ENCODE measurements at places on chromosomes 13 and 19.

- DNase-seq = no peak
These were observed 718.0 kb upstream of the SPRY2 start for GRCh38 chr13:81058916-81059290.

GRCh38 chr19:49056101-49056901 is 1.2 kb downstream of the CGB7 start:
- DNase-seq = peak; percentile 23

DNA sequence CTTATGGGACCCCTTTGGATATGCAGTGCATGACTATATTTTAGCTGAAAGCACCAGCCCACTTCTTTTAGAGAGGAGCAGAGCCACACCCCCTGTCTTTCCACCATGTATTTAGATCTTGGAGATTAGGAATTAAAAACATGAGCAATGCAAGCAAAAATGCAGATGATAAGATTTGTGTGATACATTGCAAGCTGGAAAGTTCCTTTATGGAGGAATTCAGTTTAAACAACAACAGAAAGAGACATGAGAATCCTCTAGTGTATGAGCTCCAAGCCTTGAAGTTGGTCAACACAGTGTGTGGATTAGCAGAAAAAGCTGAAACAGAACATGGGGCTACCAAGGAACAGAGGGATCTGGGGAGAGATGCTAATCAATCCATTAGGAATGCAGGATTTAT is 529.8 kb upstream of the NBEA start:
- DNase-seq = no peak

DNA sequence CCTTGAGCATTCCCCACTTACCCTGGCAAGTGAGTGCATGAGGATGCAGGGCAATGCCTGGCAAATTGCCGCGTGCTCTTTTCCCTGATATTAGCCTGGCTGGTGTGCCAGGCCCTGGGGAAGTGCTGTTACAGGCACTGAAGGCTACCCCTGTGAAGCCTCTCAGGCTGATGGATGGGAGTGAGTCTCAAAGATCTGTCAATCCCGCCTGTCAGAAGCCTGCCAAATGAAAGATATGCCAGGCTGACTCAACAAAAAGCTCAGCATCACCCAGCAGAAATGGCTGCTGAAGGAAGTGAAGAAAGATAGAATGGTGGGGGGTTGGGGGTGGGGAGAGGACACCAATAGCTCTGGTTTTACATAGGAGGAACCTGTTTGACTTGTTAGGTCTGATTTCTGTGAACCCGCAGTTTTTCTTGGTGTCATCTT is 112.1 kb downstream of the LACC1 start:
- no peak for DNase-seq

GRCh38 chr13:37621811-37622361 is 23.3 kb upstream of the POSTN start:
- DNase-seq = no peak

DNA sequence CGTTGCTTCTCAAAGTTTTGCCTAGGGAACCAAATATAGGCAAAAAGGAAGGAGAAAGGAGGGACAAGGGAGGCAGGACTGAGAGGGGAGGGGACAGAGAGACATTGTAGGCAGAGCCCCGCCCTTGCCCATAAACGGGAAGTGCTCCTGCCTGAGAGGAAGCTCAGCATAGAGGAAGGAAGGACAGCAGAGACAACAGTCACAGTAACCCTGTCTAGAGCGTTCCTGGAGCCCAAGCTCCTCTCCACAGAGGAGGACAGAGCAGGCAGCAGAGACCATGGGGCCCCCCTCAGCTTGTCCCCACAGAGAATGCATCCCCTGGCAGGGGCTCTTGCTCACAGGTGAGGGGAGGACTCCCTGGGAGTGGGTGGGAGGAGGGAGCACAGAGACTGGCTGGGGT is at the start of gene CEACAM21:
Gene CEACAM21 (plus strand): TSS at position 169 of the 400 bp plus-strand sequence. CDS start 109 bp downstream, at position 278.
- DNase-seq = no peak

DNA sequence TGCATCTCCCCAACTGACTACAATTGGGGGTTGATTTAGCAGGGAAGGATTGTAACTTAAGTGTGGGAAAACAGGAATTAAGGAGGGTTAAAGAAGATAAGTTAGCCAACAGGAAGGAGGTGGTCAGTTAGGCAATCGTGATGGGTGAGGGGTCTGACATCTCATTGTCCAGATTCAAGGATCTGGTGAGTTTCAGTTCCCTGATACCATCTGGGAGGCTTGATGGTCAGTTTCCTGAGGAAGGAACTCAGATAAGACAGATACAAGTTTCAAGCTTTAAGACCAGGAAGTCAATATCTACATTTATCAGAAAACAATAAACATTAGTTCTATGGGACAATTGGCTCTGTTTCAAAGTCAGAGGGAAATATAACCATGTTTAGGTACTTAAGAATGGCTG is 601.8 kb downstream of the SLITRK6 start:
- DNase-seq = no peak

GRCh38 chr13:98523455-98524102 is 53.3 kb downstream of the STK24 start:
- DNase-seq = no peak

DNA sequence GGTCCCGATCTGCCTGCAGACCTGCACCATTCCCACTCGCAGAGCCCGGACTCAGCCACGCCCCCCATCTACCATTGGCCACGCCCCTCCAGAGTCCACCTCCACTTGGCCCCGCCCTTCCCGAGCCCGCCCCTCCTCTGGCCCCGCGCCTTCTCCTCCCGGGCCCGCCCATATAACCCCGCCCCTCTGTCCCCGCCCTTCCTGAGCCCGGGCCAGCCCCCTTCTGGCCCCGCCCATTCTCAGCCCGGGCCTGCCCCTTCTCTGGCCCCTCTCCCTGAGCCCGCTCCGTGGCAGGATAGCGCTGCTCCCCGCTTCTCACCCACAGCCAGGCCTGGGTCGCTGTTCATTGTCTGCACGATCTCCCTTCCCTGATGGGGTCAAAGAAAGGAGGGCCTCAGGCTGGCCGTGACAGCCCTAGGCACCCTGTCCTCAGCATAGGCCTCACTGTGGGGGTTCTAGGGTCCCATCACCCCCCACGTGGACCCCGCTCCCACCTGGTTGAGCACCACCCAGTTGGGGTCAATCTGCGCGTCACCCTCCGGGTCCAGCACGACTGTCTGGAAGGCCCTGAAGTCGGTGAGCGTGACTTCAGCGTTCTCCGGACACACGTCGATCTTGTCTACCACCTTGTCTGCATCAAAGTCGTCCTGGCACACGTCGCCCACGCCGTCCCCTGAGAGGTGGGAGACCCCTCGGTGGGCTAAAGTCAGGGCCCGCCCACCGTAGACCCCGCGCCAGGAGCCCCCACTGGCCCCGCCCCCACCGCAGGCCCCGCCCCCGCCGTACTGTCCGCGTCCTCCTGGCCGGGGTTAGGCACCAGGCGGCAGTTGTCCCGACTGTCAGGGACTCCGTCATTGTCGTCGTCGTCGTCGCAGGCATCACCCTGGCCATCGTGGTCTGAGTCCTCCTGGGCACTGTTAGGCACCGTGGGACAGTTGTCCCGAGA is 5.7 kb downstream of the COMP start:
- peak; percentile 20 for DNase-seq

DNA sequence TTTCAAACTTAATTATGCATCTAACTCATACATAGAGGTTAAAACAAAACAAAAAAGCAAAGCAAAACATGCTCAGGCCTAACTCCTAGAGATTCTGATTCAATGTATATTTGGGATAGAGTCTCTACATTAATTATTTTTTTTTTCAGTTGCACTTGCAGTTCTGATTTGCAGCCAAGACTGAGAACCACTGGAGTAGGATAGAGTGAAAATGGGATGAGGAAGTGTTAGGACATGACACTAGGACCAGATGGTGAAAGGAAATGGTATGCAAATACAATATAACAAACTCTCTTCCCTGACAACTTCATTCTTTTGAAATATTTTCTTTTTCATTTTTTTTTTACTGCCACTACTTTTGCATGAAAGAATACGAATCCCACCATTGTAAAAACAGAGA is 1.8 kb downstream of the CCDC122 start:
- DNase-seq = no peak

DNA sequence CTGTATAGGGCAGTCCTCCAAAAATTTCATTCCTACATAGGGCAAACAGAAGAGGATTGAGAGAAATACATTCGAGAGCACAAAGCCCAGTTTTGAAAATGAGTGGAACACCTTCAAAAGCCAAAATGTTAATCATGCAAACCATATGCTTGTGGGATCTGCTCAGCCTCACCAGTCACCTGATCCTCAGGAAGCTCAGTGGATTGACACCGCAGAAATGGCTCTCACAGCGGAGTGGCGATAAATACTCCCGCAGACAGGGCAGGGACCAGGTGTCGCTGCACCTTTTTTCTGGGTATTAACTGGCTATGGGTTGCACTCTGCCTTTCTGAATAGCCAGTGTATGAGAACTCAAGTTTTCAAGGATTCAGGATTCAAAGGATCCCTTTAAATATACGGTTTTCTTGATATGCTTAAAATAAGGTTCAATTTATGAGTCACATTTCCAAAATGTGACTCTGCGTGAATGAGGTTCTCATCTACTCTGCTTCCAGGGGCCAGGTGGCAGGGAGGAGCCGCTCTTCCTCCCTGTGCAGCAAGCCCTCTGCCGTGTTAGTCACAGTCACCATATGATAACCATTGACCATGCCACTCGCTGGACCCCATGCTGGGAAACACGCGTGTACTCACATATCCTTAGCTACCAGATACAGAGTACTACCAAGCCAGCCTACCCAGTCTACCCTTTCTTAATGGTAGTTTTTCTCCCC is 18.3 kb upstream of the DHRS12 start:
- no peak for DNase-seq

GRCh38 chr13:86579662-86580061 is 780.4 kb upstream of the SLITRK6 start:
- DNase-seq = no peak

DNA sequence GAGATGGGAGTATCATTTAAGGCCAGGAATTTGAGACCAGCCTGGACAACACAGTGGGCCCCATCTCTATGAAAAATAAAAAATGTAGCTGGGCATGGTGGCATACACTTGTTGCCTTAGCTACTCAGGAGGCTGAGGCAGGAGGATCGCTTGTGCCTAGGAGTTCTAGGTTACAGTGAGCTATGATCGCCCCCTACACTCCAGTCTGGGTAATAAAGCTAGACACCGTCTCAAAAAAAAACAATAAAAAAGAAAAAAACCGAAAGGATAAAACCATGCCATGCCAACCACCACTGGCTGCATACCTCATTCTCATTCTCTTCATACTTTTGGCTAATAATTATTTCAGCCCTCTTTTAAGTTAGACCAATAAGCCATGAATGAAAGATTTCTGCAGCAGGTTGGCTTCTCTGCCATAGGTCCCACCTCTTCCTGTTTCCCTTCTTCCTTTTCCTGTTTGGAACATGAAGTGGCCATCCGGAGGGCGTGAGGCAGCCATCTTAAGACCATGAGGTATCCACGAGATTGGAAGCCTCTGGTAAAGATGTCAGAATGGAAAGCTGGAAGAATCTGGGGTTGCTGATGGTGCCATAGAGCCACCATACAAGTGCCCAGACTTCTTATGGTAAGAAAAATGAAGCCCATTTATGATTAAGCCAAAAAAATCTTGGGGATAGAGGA is 171.3 kb downstream of the CACNA1A start:
- DNase-seq = no peak

DNA sequence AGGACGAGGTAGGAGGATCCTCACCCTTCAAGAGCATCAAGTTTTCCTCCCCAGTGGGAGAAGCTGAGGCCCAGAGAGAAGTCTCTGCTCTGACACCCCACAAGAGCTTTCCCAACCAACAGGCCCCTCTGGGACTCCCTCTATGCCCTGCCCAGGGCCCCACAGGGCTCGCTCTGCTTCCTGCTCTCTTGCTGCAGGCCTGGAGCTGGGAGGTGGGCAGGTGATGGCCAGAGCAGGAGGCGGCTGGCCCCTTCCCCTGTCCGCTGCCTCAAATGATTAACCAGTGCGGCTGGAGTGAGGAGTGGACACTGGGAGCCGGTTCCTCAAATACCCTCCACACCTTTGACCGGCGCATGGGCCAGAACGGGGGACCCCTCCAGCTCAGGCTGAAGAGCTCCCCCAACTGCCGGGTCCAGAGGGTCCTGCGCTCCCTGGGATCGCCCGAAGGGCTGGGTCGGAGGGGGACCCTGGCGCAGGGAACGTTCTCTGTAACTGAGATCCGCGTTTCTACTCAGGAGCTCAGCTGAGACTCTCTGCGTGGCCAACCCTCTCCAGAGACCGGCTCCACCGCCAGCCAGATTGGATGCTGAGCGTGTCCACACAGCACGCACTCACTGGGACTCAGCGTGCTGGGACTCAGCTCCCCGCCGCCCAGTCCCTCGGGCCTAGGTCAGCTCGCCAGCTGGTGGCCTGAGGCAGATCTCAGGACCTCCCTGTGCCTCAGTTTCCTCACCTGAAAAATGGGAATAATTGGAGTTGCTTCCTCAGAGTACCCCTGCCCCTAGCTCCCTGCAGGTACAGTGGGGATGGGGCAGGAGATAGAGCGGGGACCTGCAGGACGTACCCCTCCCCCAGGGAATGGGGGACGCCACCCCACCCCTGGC is 6.7 kb upstream of the ONECUT3 start:
- DNase-seq = no peak

- no peak for DNase-seq
These were observed 24.9 kb upstream of the DPP9 start for GRCh38 chr19:4748589-4748988.

DNA sequence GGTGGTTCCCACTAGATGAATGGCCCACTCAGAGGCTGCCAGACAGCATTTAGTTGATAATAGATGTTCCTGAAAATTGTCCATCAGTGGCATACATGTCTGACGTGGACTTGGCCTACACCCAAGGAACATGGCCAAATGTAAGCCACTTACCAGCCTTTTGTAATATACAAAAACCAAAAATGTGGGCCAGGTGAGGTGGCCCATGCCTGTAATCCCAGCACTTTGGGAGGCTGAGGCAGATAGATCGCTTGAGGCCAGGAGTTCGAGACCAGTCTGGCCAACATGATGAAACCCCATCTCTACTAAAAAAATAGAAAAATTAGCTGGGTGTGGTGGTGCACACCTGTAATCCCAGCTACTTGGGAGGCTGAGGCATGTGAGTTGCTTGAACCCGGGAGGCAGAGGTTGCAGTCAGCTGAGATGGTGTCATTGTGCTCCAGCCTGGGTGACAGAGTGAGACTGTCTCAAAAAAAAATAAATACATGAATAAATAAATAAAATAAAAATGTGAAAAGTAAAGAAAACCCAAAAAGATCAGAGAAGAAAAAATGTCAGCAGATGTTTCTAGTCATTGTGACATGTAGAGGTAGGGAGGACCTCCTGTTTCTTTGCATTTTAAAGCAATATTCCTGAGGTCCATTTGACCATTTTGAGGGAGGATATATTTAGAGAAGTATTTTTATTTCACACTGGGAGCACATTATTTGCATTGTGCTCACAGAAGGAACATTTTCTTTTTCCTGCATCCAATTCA is 7.1 kb upstream of the WTIP start:
- DNase-seq = no peak

DNA sequence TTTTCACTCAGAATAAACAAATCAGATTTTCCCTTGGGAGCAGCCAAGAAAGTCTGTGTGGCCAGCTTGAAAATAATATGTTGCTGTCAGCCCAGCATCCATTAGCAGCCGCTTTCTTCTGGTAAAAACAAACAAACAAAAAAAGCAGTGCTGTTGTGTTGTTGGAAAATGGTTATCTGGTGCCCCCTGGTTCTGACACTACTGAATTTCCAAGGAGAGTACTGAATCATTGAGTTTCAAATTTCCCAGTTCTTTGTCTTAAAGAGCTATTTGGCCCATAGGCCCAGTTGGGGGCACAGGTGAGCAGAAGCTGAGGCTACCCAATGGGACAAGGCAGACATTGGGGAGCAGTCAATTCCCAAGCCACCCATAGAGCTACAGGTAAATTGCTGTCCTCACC is 995.9 kb downstream of the UQCRFS1 start:
- DNase-seq = no peak
